ENCODE measurements at places on chromosomes 13 and 19.

DNA sequence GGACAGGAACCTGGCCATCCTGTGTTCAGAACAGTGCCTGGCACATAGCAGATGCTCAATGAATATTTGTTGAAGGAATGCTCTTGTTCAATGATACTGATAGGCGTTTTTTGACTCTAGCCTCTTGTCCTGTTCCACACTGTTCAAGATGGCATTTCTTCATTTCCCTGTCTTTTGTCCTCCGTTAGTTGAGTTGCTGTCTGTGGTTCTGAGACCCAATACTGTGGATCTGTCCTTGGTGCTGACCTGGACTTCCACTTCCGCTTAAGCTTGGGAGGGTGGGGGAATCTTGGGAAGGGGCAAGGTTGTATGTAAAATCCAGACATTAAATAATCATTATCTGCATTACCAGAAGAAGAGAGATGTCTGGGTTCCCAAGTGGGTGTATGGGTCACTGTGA lies 8.3 kb upstream of the KCNN4 start:
- no peak for DNase-seq

GRCh38 chr19:44539236-44539826 lies 9.9 kb upstream of the CEACAM20 start:
- no peak for DNase-seq

DNA sequence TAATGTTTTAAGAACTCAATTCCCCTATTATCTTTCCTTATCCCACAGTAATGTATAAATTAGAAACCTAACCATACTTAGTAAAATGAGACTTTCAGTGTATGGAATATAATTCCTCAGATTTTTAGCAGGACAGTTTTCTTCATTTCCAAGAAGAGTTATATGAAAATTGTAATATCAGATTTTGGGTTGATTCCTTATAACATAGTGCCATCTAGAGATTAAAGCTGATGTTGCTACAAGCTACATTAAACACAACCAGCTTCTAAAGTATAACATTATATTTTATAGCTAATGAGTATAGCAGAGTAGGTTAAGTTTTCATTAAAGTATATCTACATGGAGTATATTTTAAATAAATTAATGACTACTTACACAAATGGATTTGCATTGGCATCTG lies 99.7 kb upstream of the MIR17HG start:
- DNase-seq, result no peak

DNA sequence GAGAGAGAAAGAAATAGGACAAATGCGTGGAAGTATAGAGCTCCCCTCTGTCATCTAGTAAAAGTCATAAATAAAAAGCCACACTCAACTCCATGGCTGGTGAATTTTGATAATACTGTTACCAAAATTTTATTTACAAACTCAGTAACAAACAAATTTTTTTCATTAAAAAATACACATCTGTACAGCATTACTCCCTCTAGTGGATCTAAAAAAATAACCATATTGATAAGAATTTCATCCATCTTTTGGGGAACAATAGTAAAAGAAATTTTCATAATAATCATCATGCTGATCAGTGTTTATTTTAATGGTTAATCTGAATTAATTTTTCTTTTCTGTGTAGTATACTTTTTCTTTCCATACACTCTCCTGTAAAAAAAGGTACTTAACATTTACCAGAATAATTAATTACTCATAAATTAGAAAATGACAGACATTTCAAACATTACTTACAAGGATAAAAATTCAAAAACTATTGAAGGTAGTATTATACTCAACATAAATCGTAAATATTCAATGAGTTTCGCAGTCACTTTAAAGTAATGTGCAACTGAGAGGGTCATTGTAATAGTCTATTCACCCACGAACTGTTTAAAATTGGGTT lies 173.5 kb upstream of the LSM14A start:
- DNase-seq, result no peak

DNA sequence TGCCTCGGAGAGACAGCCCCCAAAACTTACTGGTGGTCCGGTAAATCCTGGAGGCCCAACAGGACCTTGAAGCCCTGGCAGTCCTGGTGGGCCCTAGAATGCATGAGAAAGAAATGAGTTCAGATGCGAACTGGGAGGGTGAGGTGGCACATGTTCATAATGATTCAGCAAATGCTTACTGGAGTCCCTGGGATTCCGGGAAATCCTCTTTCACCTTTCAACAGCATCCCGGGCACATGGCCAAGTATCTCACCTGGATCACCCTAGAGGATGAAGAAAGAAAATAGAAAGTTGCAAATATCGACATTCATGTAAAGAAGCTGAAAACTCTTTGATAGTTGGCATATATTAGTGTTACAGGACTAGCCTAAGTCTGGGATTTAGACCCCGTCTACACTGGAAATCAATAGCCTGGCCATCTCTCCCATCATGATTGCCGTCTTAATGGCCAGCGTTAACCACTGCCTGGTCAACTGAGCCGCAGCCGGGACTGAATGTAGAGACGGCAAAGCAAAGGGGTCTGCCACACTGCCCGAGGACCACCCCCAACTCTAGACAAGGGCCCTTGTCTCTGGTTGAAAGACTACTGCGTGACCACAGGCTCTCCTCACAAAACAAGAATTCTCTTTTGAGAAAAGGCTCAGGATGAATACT lies 96.9 kb downstream of the COL4A1 start:
- DNase-seq, result no peak

DNA sequence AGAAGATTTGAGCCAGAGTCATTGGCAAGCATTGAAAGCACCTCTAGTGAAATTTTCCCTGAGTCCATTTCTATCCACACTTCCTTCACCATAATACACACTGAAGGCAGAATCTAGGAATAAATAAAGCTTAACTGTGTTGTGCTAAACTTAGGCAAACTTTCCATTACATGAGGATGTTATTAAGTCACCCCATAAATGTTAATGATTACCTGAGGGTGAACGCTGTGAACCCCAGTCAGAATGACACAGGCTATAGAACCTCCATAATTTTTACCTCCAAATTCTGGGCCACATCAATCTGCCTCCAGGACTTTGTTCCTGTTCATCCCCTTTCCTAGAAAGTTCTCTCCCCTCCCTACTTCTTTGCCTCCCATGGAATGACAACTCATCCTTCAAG lies 71.0 kb downstream of the RAP2A start:
- DNase-seq, result no peak

DNA sequence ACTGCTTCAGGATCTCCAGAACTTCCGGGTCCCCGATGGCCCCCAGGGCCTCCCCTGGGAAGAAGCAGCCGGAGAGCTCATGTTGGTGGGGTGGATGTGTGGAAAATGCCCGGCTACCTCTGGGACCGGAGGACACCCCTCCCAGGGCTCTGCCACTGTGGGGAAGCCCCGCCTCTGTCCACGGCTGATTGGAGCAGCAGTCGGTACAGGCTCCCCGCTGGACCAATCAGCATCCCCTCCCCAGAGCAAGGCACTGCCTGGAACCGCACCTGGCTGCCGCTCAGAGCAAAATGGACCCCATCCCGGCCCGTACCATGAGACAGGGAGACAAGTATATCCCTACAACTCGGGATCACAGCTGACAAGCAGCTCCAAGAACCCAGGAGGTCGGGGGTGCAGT lies 6.4 kb downstream of the DOHH start:
- DNase-seq, result no peak

- DNase-seq, result no peak
These were observed 17.0 kb downstream of the RAB3D start for GRCh38 chr19:11322269-11323024.

DNA sequence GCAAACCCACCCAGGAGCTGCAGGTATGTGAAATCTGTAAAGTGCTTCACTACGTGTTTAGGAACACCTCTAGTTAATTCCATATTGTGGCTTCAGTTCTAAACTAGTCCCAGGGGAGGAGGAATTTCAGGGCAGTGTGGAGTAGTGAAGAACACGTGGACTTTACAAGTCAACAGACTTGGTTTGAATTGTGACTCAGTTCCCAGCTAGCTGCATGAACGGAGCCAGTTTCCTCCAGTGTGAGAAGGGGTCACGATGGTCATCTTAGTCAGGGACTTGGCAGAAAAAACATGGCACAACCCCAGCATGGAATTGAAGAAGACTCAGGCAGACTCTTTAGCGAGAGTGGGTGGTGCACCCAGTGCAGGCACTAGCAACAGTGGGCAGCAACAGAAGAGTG lies 175.7 kb upstream of the UBL3 start:
- no peak for DNase-seq

GRCh38 chr19:16859626-16860025 lies 29.2 kb upstream of the F2RL3 start:
- DNase-seq, result no peak

DNA sequence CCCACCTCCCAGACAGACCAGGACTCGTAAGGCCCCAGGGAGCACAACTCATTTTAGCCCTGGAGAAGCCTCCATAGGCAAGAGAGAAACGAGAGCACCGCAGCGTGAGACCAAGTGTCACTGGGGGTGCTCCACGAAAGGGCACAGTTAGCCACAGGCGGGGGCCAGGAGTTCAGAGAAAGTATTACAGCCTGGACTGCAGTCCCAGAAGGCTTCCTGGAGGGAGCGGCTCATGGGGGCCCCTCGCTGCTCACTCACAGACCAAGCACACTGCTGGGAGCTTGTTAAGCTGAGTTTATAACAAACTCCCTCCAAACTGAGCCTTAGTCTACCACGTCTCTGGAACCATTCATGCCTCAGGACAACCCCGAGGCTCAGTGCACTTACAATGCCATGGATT lies 16.5 kb downstream of the ANKRD27 start:
- DNase-seq, result no peak

- DNase-seq, result no peak
These were observed 845.1 kb downstream of the DACH1 start for GRCh38 chr13:71021825-71022422.

DNA sequence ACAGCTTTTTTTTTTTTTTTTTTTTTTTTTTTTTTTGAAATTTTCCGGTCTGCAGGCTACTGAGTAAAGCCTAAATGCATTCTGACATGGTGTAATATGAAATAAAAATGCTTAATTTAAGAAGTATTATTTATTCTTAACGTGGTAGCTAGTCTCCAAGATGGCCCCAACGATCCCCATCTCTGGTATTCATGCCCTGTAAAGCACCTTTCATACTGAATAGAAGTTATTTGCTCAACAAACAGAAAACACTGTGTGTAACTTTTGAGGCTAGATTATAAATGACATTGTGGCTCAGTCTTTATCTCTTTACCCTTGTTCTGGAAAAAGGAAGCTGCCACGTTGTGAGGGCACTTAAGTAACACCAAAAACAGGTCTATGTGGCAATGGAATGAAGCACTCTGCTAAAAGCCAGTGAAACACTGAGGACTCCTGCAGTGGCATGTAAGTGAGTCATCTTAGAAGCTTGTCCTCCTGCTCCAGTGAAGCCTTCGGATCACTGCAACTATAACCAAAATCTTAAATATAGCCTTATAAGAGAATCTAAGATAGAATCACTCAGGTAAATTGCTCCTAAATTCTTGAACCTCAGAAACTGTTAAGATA lies 128.7 kb downstream of the UGGT2 start:
- DNase-seq, result no peak

DNA sequence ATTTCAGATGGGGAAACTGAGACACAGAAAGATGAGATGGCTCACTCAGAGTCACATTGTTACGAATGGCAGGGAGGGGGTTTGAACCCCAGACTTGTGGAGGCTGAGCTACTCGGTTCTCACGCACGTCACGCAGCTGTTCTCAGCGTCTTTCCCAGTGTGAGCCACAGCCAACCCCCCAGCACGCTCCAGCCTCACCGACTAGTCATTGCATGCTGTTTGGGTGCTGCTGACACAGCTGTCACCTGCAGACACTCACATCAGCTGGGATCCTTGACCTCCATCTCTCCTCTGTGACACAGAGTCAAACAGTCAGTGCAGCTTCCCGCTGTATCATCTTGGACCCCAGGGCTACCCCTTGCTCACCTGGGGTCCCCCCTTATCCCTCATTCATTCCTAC lies 2.4 kb upstream of the NCAN start:
- no peak for DNase-seq

GRCh38 chr13:88189728-88190127 lies 518.6 kb downstream of the SLITRK5 start:
- no peak for DNase-seq

DNA sequence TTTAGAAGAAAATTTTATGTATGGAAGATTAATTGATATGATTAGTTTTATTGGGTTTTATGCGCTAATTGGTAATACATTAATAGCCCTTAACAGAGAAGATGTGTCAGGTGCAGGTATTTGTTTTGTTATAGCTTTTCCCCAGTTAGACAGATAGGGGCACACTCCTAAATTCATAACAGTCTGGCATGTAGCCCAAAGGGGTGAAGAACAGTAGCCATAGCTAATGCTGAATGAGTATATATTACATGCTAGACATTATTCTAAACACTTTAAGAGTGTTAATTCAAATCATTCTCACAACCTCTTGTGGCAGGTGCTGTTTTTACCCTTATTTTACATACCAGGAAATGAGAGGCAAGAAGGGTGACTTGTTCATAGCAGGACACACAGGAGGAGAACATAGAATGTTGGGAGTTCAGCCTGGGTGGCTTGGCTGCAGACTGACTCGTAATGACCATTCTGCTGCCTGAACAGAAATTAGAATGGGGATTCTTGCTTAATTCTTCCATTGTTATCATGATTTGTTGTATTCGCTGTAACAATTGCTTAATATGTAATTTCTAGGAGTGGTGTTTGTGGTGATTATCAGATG lies 20.1 kb downstream of the PCCA start:
- no peak for DNase-seq

DNA sequence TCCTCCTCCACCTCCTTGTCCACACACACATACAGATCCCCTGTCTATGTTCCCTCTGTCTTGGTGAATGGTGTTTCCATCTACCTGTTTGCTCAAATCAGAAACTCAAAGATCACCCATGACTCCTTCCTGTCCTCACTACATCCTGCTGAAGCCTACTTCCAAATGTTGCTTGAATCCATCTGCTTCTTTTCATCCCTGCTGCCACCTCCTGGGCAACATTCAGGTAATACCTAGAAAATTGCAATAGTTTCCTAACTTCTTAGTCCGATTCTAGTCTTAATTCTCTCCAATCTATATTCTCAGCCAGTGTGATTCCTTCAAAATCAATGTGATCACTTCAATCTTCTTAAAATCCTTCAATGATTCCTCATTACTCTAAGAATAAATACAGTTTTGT lies 155.5 kb upstream of the STARD13 start:
- no peak for DNase-seq

GRCh38 chr19:55176076-55176475 lies 4.0 kb downstream of the SYT5 start:
- DNase-seq, result no peak

- peak; percentile 78 for DNase-seq
These were observed 2.5 kb upstream of the S1PR4 start for GRCh38 chr19:3175781-3176714.

DNA sequence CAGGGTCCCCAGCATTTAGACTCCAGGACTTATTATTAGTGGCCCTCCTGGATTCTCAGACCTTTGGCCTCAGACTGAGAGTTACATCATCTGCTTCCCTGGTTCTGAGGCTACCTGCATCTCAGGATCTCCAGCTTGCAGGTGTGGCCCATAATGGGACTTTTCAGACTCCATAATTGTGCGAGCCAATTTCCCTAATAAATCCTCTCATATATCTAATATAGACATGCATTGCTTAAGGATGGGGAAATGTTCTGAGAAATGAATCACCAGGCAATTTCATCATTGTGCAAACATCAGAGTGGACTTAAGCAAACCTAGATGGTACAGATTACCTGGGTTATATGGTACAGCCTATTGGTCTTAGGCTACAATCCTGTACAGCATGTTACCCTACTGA lies 116.5 kb upstream of the FBXL3 start:
- DNase-seq, result no peak
